ENCODE measurements at places on chromosomes 5 and 9.

DNA sequence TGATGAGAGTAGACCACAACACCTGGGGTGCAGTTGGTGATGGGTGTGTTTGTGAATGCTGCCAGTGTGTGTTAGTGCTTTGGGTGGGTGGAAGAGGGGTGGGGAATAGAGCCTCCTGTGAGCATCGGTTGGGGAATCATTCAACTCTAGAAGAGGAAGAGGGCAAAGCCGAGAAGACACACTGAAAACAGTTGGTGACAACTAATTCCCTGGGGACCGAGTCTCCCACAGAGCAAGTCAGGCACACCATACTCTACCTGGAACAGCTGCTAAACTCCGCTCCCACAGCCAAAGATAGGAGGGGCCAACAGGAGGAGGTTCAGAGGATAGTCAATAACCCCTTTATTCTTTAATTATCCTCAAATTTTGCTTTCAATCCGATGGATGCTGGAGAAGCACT is 1.6 kb upstream of the ARHGEF39 start:
- DNase-seq = no peak

DNA sequence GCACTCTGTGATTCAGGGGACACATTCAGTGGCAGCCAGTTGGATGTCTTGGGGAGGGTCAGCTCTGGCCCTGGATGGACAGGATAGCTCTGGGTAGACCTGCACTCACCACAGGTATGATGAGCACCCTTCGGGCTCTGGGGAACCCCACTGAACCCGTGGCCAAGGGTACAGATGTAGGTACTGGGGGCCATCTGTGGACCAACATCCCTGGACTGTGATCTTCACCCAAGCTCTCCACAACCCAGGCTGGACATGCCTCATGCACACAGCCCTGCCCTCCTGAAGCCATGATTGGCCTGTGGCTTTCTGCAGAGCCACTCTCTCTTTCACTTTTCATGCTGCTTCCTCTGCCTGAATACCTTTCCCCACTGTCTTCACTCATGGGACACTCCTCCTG is 15.6 kb upstream of the ACSL6 start:
- DNase-seq = no peak

DNA sequence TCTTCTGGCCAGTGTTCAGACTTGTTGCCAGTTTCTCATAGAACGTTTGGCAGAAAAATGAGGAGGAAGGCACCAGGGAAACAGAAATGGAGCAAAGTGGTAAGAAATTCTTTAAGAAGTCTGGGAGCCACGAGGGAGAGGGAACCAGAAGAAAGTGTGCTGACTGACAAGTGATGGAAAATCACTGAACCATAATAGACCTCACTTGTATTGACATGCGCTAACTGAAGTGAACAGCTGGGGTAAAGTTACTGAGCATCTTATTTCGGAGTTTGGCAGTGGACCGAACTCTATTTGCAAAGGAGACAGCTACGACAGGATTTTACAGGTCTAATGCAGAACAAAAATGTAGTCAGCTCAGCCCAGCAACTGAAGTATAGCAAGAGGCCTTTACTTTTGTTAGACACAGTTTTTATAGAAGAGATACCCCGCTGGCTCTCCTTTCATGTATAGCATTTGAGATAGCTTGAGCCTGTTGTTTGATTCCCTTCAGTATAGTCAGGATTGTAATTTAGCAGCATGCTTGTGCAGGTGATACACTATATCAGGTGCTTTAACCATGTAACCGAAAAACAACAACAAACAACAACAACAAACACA is 53.6 kb downstream of the HMHB1 start:
- no peak for DNase-seq

- no peak for DNase-seq
These were observed 194.4 kb upstream of the TLE4 start for GRCh38 chr9:79377339-79377855.

DNA sequence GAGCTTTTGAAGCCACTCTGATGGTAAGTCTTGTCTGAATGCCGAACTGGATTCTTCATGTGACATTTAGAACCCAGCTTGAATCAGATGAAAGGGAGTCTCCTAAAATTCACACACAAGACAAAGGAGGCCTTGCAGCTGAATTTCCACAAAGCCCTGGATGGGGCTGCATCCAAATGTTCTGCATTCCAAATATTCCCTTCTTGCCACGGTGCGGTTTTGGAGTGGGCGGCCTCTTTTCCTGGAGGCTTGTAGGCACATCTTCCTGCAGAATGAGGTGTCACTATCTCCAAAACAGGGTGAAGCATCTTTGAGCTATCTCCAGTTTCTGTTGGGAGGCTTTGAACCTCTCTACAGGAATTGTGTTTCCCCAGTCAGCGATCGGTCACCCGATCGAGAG is 342.7 kb downstream of the ARHGEF28 start:
- DNase-seq = no peak

DNA sequence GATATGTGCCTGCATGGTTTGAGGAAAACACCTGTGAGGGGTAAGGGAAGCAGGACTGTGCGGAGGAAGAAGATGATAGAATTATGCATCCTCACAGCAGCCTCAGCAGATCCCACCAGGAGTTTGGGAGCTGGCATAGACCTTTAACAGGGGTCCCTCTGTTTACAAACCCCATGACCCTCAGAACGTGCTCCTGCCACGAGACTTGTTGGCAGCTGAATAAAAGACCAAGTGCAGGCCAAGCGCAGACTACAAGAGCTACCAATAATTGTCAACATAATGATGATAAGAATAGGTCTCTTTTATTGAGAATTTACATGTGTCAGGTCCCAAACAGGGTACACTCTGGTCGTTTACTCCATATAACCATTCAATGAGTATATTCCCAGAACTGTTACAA is 236.0 kb downstream of the MED10 start:
- DNase-seq = no peak

- no peak for DNase-seq
These were observed 738 bp downstream of the FSTL4 start for GRCh38 chr5:133611357-133612248.

GRCh38 chr9:136648751-136649150 is 14.0 kb upstream of the EGFL7 start:
- no peak for DNase-seq

GRCh38 chr9:123267481-123268198 is 746 bp downstream of the STRBP start:
- DNase-seq = no peak

DNA sequence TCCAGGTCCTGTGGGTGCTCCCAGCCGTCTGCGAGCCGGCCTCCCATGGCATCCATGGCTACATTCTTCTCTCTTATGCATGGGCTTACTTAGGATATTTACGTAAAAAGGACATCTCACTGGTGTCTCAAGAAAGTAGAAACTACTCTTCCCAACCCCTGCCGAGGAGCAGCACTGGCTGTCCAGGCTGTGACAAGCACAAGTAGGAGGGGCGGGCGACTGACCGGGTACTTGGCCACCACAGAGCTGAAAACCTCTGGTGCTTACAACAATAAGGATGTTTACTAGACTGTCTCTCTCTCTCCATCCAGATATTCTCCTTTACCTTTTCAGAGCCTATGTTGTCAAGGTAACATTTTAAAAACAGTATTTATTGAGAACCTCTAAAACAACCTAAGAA is 56.3 kb upstream of the TBC1D9B start:
- DNase-seq = no peak

DNA sequence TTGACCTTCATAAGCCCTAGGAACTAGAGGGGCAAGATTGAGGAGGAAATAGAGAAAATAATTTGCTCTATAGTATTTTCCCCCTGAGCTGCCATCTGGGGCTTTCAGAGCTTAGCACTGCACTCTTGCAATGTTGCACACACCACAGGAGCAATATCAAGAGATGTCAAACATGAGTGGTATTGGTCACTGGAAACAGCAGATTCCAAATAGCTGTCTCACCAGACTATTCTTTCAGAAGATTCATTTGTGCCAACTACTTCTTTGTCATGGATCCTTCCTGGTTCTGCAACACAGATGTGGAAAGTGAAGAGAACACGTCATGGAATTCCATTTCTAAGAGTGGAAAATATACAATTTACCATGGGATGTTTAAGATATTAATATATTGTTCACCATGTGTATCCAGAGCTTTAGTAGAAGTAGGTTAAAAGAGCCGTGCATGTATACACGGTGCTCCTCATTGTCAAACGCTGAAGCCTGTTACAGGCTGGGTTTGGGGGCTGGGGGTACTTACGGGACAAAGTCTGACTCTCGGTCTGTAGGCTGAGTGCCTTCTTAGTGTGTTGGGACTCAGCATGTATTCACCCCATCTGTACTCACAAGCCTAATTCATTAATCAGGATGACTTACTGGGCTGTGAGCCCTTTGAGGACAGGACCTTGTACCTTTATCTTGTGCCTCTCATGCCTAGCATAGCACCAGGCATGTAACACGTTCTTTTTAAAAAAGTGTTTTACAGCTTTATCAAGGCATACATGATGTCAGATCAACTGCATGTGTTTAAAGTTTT is 31.4 kb upstream of the GDNF start:
- DNase-seq = peak; percentile 23

GRCh38 chr5:143130613-143131305 is 272.7 kb downstream of the NR3C1 start:
- no peak for DNase-seq

DNA sequence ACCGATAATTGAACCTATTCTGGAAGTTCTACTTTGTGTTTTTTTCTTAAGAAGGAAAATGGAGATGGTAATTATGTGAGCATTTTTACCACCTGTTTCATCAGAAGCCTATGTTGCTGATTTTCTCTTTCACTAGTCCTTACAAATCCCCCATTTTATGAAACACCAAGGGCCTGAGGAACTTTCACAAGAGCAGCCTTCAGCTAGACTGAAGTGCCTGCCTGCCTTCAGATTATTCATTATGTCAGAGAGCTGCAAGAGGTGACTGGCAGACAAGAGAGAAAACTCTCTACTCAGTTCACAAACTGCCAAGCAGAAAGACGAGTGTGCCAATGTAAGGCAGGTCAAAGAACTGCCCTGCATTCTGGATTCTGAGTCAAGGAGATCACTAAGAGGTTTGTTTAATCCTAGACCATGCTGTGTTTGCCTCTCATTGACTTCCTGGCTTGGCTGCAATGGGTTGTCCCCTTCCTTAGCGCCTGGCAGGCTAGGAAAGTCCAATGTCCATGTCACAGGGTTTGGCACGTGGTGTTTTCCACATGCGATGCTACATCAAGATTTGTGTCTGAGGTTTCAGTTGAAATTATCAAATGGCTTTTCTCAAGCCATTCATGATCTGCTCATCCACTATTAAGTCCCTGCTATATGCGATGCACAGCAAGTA is 143.3 kb downstream of the CDC42SE2 start:
- no peak for DNase-seq

DNA sequence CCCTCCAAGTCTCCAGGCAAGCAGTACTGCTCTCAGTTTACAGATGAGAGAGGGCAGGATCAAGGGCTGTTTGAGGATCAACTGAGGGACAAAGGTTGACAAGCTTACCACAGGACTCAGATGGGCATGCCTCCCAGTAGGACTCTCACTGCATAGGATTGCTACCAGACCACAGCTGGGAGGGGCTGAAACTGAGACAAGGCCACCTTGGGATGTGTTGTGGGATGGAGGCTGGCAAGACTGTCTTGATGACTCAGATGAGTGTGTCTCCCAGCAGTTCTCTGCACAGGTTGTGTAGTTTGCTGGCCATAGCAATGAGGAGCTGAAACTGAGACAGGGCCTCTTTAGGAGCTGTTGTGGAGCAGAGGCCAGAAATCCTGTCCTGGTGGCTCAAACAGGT is 222.2 kb upstream of the IRX1 start:
- no peak for DNase-seq

GRCh38 chr9:100581661-100582060 is 3.8 kb downstream of the CAVIN4 start:
- no peak for DNase-seq

DNA sequence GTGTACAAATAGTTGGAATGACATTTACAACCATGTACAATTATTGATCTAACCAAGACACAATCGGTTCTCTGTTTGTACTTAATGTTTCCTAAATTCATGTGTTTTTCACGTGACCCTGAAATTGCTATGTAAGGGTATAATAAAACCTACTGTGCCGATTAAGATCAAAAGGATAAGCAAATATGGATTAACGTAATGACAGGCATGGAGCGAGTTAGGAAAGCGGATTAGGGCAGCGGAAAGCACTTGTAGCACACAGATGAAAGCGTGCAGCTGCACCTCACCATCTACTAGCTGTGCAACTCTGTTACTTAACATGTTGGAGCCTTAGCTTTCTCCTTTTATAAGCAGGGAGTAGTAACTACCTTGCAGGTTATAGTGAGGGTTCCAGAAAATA is 38.3 kb upstream of the ZFYVE16 start:
- no peak for DNase-seq

DNA sequence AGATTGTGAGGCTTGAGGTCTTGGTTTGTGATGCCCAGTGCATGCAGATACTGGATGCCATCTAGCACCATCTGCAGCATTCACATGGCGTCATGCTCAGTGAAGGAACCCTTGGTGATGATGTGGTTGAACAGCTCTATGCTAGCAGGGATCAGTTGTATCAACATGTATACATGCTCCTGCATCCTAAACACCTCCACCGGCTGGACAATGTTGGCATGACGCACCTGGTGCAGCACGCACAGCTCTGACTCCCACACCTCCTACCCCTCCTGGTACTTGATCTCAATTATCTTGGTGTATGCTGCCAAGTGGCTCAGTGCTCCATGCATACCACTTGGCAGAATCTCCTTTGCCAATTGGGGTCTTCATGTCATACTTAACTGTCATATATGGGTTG is 49.1 kb downstream of the MTREX start:
- DNase-seq = no peak

- no peak for DNase-seq
These were observed 306.8 kb upstream of the NMUR2 start for GRCh38 chr5:152711801-152712388.

DNA sequence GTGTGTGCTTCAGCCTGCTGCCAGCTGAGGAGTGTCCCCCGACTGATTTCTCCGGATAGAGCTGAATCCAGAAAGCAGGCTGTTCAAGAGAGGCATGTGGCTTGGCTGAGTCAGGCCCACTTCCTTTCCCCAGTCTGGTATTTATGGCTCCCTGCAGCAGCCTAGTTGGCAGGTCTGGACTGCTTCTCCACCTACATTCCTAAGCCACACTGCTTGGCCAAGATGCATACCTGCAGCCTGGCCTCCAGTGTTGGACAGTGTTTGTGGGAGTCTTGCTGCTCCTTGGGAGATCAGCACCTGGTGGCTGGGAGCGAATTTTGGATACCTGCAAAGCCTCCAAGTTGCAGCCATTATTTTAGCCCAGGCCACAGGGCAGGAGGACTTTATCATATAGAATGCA is 670.8 kb downstream of the ACTL7B start:
- peak; percentile 59 for DNase-seq

- DNase-seq = no peak
These were observed 20.8 kb upstream of the ACTBL2 start for GRCh38 chr5:57503433-57503832.

DNA sequence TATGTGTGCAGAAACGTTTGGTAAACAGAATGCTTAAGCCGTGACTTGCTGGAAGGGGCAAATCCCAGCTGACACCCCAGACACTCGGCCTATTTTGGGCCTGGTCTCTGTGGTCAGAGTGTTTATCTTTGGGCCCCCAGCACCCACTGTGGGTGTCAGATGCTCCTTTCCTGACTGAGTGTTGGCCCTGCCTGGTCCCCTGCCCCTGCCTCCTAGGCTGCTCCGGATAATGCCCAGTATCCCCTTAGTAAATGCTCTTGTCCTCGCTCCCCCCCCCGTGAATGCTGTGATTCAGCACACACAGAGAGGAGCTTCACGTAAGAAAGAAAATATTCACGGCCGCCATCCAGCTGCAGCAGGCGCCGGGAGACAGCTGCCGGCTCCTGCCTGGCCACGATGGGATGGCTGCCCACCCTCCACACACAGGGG is 11.3 kb upstream of the ANGPTL2 start:
- peak; percentile 67 for DNase-seq
